ENCODE measurements at places on chromosomes 6 and 20.

DNA sequence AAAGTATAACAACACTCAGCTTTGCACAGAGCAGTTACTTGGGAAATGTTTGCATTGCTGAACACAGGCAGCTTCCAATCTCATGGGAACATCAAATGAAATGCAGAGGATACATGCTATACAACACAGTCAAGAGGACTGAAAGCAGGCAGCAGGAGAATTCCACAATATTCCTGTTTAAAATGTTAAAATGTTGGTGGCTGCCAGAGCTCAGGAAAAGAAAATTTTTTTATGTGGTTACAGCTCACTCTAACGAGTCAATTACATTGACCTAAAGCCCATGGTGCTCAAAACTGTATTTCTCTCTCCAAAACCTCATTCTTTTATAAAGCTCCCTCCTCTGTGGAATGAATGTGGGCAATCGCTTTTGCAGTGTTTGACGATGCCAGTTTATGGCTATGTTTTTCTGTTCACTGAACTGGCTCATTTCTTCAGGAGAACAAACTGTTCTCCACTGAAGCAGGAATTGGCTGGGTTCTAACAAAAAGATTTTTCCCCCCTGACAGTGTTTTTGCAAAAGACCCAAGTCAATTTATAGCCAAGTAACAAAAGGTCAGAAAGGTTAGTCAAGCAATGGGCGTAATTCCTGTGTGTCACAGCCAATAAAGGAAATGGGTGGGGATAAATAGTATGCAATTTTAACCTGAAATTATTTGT lies 69.0 kb downstream of the ZHX3 start:
- DNase-seq: no peak

GRCh38 chr20:25376236-25376635 lies 14.4 kb downstream of the ABHD12 start:
- no peak for DNase-seq

DNA sequence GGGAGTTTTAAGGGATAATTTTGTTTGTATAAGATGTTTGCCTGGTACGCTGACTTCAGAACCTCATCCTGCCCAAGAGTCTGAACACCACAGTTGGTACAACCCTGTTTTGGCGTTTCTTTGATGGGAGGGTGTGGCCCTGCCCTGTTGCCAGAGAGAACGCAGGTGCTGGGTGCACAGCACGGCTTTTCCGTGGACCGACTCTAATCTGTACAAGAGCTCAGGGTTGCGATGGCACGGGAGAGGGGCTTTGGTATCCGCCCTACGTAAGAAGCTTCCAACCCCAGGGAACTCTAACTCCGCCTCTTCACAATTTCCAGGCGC lies 1.3 kb downstream of the CYP24A1 start:
- DNase-seq: no peak

DNA sequence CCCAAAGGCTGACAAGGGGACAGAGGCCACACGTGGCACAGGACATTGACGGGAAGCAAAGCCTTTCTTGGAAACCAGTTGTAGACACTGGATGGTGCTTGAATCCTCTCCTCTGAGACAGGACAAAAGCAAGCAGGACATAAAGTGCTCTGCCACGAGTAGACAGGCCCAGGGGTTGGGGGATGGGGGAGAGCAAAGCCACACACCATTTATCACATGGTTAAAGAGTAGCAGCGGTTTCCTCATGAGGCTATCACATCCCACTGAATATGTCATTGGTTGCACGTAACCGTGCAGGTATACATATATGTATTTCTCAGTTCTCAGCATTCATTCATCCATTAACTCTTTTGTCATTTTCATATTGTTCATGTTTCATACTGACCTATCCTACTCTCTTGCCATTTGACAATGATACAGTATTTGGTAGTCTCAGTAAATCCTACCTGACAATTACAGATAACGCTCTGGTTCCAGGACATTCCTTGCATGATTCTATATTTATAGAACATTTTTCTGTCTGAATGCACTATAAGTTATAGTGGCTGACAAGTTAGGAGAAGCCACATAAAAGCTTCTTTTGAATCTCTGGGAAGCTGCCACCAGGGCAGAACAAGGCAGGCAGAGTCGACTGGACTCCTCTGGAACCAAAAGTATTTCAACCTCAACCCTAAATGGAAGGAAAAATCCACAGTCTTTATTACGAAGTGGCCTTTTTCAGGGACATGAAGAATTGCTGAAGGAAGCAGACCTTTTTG lies 23.5 kb downstream of the METTL24 start:
- DNase-seq: no peak

DNA sequence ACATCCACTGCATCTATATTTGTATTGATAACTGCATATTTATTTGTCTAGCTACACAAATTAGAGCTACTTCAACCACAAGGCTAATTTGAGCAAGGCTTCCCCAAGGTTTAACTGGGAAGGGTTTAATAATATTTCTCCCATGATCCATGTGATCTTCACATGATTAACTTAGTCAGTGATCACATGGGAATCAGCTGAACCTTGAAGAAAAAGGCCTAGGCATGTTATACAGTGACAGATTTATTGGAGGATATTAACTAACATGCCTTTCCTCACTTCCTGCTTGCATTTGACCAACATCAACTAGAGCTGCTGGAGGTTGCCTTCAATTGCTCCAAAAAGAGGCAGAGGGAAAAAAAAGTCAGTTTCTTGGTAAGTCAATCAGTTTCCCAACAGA lies 417.0 kb downstream of the HAO1 start:
- no peak for DNase-seq

- DNase-seq: no peak
Observed at GRCh38 chr6:46796848-46797580, 3.8 kb downstream of the MEP1A start.

- DNase-seq: no peak
Observed at GRCh38 chr6:142822842-142823241, 122.1 kb downstream of the HIVEP2 start.

GRCh38 chr20:58555078-58555765 lies 40.0 kb upstream of the APCDD1L start:
- DNase-seq: no peak

DNA sequence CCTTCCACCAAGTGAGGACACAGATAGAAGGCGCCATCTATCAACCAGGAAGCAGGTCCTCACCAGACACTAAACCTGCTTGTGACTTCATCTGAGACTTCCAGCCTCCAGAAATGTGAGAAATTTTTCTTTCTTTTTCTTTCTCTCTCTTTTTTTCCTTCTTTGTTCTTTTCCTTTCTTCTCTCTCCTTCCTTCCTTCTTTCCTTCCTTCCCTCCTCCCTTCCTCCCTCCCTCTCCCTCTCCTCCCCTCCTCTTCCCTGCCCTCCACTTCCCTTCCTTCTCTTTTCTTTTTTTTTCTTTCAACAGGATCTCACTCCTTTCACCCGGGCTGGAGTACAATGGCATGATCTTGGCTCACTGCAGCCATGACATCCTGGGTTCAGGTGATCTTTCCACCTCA lies 37.4 kb upstream of the MCUR1 start:
- no peak for DNase-seq

GRCh38 chr20:50423758-50424157 lies 86.4 kb upstream of the PTPN1 start:
- no peak for DNase-seq

GRCh38 chr6:68738039-68738438 lies 103.0 kb downstream of the ADGRB3 start:
- DNase-seq: no peak

GRCh38 chr6:46734867-46735719 lies at the start of gene PLA2G7:
Gene PLA2G7, minus strand, starts transcription at chr6:46735375. Its CDS starts 12,484 bp downstream, at chr6:46722891.
- DNase-seq: no peak
